ENCODE measurements at places on chromosomes 6 and 20.
A peak's percentile ranks its signal among the peaks of the same experiment; 100 is the strongest.

DNA sequence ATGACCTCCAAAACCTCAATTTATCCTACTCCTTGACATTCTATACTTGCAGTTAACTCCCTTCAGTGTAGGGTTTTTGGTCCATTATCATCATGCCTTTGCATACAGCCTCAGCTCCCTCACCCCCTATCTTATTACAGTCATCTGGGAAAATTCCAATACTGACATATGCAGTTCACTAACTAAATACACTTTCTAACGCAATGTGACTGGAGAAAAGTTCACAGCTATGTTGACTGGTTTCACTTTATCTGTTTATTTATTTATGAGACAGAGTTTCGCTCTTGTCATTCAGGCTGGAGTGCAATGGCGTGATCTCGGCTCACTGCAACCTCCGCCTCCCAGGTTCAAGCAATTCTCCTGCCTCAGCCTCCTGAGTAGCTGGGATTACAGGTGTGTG is 64.9 kb downstream of the CRYBG1 start:
- DNase-seq = no peak

DNA sequence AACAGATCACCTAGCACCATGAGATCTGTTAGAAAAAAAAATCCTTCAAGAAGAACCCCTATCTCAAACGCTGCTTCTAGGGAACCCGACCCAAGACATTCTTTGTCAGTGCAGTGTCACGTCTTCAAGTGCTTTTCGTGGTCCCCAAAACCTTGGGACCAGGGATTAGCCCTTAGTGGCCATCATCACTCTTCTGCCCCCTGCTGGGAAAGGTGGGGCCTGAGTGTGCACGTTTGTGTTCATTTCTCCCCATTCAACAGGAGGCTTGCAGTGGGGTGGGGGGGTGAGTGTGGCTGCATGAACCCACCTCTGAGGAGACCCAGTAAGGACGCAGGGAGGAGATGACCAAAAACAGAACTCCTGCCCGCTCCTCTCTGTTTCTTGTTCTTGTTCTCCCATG is 218.2 kb upstream of the RNF24 start:
- no peak for DNase-seq

DNA sequence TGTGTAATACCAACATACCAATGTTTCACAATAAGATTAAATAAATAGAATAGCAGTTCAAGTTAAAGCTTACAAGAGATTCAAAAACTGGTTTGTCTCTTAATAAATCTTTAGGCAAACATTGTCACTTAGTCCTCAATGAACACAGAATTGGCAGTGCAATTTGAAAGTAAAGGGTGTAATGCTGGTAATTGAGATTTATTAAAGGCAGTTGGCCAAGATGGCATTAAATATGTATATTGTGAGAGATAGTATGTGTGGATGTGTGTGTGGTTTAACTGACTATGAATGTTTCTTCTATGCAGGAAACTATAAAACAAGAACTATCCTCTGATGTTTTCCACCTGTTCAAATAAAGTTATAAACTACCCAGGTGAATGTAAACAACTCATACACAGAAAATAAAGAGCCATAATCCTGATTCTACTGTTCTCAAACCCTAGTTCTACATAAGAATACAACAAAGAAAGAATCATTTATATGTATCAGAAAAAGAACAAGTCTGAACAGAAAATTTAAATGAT is 267.9 kb upstream of the PTCHD4 start:
- no peak for DNase-seq

DNA sequence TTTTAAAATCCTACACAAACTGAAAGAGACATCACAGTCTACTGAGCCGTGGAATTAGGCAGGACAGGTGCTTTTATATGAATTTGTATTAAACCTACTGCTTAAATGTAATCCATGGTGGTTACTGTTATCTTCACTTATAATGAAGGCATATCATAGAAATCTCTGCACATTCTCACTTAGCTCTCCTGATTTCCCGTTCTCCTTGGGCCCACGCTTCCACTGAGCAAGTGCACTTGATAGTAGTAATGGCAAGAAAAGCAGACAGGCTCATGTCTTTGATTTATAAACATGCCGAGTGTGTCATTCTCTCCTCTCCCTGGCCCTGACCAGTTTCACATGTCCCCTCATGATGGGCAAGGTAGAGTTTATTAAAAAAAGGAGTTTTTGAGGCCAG is 186.3 kb downstream of the HIVEP2 start:
- no peak for DNase-seq

DNA sequence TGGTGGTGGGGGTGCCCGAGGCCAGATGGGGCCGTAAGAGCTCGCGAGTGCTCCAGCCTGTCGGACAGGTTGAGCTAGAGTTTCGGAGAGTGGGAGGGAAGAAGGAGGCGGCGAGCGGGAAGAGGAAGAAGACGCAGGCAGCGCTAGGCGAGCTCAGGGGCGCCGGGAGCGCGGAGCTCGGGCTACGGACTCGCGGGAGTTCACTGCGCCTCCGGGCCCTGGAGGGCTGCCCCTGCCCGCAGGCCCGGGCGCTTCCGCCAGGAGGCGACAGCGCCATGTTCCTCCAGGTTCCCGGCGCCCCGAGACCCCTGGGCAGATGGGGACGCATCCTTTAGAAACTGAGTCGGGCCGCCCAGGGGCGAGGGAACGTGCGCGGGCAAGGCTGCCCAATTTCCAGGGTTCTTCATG is 984 bp downstream of the TFAP2C start:
- DNase-seq = peak; percentile 98

- DNase-seq = no peak
Measured at GRCh38 chr6:137370871-137371633, 123.1 kb downstream of the OLIG3 start.

DNA sequence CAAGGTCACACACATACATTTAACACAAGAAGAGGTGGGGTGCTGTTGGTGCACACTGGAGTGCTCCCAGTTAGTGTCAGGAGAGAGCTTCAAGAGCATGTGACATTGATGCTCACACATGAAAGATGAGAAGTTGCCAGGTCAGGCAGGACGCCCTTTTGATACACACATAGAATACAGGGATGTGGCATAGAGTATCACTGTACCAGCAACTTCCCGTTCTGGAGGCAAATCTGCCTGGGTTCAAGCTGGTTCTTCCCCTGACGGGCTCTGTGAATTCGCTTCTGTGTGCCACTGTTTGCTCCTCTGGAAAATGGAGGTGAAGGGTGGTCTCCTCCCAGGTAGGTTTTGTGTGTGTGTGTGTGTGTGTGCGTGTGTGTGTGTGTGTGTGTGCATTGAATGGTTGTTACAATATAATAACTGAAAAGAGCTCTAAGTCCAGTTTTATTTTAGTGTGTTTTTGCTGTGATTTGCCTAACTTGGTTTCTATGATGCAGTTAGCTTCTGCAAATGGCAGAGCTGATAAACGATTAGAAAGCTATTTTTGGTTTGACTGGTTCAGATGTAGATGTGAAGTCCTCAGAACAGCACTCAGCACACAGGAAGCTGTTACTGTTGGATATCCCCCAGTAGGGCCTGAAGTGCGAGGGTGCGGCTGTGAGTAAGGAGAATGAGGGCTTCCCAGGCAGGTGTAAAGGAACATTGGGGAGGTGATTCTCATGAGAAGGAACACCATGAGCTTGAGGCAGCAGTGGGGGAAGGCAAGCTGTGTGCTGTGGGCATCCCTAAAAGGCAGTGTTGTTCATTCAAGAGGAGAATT is 53.4 kb downstream of the HIVEP1 start:
- DNase-seq = no peak

- DNase-seq = no peak
Measured at GRCh38 chr6:22362361-22362760, 65.5 kb upstream of the PRL start.

- no peak for DNase-seq
Measured at GRCh38 chr6:22030730-22031619, 265.9 kb downstream of the PRL start.

- no peak for DNase-seq
Measured at GRCh38 chr20:32823078-32823477, 3.3 kb downstream of the MAPRE1 start.

- DNase-seq = no peak
Measured at GRCh38 chr6:138206862-138207261, 11.4 kb downstream of the PBOV1 start.

DNA sequence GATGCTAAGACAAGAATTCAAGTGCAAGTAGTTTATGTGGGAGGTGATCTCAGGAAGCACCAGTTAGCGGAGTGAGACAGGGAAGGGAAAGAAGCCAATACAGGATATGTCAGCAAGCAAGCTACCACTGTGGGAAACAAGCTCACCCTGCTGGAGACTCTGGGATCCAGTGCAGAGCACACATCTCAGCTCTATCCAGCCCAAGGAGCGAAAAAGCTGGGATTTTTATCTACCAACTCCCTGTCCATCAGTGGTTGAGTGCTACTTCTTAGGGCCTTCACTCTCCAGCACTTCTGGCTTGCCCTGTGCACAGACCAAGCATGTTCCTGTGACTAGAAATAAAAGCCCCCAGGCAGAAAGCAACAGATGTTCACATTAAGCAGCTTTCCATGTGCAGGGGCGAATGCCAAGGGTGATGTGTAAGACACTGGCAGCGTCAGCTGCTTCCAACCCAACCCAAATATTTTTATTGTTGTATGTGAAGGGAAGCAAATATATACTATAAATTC is 10.8 kb upstream of the RNF24 start:
- DNase-seq = no peak

DNA sequence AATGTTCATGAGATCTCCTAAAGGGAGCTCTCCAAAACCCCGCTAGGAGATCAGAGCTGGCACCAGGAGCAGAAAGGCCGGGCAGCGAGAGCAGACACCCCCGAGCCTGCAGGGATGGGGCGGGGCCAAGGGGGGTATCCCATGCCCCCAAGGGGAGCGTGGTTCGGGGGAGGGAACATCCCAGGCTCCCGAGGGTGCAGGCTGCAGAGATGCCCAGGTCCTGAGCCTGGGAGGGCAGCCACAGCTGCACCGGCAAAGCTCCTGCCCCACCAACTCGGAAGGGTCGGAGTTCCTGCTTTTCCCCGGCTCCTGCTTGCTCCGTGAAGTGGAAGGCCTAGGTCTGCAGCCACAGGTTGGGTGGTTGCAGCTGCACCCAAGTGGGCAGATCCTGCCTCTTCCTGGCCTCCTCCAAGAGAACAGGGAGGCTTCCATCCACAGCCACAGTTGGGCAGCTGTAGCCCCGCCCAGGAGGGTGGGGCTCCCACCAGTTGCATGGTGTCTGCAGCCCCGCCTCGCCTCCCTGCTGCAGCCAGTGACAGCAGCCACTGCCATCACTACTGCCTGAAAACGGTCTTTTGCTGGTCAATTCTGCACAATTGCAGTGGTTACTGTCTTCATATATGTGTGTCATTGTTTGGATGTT is 13.4 kb upstream of the GMNN start:
- DNase-seq = no peak

DNA sequence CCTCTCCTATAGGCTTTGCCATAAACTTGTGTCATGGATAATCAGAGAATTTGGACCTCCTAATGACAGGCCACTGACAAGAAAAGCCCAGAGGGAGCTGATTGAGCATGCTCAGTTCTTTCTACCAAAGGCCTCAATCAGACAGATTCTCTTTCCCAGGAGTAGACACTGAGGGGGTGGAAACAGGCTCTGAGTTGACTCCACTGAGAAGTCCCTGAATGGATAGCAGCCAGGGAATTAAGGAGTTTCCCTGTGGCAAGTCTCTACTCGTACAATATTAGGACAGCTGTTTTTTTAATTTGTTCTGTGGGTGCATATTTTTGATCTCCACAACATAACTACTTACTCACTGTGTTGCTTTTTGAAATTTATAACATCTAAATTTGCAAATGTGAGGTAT is 63.3 kb downstream of the SLC16A10 start:
- DNase-seq = no peak

DNA sequence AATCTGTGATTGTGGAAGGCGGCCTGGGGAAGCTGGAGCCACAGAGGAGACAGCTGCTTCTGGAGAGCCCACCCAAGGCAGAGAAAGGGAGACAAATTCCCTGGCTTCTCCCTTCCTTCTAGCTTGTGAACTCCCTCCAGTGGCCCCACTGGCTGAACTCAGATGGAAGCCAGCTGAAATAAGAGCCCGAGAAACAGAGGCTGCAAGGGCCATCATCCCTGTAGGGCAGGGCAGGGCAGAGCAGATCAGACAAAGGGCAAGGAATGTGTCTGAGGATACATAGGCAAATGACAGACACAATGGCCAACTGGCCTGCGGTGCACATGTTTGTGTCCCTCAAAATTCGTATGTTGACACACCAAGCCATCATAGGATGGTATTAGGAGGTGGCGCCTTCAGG is 25.3 kb downstream of the MDFI start:
- no peak for DNase-seq

DNA sequence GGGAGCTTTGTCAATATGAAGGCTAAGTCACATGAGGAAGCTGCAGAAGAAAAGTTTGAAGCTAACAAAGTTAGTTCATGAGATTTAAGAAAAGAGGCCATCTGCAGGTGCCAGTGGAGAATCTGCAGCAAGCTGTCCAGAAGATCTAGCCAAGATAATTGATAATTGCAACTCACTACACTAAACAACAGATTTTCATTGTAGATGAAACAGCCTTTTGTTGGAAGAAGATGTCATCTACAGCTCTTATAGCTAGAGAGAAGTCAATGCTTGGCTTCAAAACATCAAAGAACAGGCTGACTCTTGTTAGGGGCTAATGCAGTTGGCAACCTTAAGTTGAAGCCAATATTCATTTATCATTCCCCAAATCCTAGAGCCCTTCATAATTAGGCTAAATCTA is 83.7 kb downstream of the RIN2 start:
- no peak for DNase-seq

- DNase-seq = peak; percentile 14
Measured at GRCh38 chr20:44917399-44917798, 7.5 kb downstream of the PABPC1L start.

DNA sequence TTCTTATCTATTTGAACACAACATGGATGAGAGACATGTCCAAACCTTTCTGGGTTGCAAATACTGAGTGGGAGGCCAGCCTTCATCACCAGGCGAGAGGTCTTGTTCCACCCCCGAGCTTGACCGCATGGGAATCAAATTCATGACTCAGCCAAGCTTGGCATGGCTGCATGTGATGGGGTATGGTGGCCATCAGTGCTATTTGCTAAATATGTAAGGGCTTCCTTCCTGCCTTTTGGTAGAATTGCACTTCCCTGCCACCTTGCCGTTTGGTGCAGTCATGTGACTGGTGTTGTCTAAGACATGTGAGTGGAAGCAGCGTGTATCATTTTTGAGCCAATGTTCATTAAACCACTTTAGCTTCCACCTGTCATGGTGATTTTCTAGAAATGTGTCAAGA is 508.9 kb upstream of the SULF2 start:
- no peak for DNase-seq

Data from RWPE2 (cell line).